ENCODE measurements at places on chromosomes 2 and 18.

- no peak for DNase-seq
These were observed 29.1 kb downstream of the DYM start for GRCh38 chr18:49431165-49431962.

- DNase-seq: no peak
These were observed 58.8 kb downstream of the RNF152 start for GRCh38 chr18:61833978-61834377.

DNA sequence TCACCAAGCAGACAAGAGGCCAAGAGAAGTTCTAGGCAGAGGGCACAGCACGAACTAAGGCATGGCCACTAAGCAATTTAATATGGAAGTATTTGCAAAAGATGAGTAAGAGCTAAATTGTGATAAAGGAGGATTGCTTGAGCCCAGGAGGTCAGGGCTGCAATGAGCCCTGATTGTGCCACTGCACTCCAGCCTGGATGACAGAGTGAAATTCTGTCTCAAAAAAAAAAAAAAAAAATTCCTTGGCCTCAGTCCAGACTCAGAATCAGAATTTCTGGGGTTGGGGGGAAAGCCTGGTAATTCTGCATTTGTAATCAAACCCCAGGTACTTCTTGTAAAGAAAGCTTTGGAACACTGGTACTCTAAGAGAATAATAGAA lies 46.8 kb upstream of the RTN4 start:
- no peak for DNase-seq

DNA sequence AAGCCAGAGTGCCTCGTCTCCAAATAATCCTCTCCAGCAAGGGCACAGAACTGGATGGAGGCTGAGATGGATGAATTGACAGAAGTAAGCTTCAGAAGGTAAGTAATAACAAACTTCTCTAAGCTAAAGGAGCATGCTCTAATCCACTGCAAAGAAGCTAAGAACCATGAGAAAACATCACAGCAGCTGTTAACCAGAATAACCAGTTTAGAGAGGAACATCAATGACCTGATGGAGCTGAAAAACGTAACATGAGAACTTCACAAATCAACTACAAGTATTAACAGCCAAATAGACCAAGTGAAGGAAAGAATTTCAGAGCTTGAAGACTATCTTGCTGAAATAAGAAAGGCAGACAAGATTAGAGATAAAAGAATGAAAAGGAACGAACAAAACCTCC lies 32.3 kb downstream of the WDPCP start:
- DNase-seq: no peak

DNA sequence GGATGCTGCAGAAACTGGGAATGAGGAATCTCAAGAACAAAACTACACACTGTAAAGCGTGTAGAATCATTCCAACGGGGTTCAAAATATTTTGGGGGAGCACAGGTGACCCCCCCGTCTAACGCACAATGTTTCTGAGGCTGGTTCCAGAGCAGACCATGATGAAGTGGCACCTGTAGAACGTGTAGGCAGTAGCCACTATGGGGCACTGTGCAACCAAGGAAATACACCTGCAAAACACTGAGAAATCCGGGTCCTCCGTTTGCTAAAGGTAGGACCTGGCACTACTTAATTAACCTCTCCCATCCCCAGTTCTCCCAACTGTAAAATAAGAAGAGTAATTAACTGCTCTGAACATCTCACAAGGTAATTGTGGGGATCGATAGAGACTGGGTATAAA lies 22.6 kb downstream of the ST6GAL2 start:
- DNase-seq: no peak

DNA sequence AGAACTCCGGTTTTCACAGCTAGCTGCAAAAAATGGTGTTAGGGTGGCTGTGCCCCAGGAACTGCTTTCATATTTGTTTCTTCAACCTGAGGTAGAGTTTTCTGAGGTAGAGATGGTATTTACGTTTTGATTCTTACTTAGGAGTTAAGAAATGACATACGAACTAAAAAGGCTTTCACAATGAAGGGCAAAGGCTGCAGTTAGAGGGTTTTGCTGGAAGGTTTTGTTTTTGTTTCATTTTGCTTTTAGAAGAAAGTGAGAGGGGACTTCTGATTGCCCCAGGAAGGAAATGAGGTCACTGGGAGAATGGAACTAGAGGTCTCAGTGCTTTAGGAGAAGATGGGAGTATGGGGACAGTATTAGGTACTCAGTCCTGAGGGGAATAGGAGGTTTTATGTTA lies 15.5 kb downstream of the CDCA7 start:
- no peak for DNase-seq

DNA sequence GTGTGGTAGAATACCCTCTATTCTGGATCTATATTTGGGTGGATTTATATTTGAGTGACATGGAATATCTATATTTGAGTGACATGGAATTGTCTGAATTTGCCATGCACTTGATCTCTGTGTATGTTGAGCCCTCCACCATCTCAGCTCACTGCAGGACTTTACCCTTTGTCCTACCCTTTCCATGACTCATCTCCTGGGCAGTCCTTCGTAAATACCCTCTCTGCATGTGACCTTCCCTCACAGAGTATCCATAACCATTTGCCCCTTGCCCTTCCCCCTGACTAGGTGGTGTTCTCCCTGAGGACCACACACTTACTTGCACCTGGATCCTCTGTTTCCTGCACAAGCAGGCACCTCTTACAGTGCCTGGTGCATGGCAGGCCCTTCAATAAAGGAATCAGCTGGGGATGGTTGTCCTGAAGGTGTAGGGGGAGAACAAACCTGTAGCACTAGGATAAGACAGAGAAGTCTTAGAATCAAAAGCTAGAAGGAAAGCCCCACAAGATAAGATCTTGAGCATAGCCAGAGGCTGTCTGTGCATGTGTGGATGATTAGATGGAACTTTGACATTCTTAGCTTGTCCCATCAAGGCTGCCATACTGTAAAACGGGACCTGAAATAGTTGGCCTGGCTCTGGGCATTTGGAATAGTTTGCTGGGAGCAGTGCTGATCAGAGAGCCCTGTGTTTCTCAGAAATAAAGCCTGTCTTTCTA lies 230.4 kb downstream of the FHOD3 start:
- DNase-seq: no peak

- DNase-seq: no peak
These were observed 289.7 kb upstream of the PARD3B start for GRCh38 chr2:204255526-204255925.

Measured in activated naive CD4-positive, alpha-beta T cell (primary cell).